Activated T-cell treated with anti-CD3 and anti-CD28 coated beads for 4 hours (primary cell): ENCODE measurements at places on chromosomes 4 and X.
A peak's percentile ranks its signal among the peaks of the same experiment; 100 is the strongest.

DNA sequence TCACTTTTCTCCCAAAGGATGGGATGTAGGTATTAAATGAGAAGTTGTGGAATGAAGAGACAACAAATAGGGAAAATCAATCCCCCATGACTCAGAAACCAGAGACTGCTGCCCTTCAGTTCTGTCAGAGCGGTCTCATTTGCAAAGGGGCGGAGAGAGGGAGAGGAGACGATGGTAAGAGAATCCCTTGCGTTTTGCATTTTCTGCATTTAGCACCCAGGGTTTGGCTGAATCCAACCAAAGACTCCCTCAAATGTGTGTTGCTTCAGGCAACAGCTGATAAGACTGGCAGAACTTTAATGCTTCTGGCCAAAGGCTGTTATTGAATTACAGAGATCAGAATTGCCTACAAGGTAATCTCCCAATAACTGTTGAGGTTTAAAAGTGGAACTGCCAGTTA is 230.2 kb downstream of the EVC2 start:
- DNase-seq = no peak

DNA sequence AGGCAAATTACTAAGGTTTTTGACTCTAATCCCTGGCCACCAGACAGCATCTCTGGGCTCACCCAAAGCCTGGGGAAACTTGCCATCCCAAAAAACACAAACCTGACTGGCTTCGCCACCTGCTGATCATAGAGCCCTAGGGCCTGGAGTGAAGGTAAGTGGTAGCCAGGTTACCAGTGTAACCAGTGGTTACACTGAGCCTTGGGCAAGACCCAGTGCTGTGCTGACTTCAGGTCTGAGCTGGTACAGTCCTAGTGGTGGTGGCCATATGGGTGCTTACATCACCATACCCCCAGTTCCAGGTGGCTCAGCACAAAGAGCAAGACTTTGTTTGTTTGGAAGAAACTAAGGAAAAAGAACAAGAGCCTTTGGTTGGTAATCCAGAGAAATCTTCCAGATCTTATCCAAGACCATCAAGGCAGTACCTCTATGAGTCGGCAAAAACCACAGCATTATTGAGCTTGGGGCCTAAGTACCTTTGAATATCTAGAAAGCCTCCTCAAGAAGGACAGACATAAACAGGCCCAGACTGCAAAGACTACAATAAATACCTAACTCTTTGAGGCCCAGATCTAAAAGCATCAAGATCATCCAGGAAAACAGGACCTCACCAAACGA is 13.7 kb downstream of the MED14 start:
- DNase-seq = no peak

DNA sequence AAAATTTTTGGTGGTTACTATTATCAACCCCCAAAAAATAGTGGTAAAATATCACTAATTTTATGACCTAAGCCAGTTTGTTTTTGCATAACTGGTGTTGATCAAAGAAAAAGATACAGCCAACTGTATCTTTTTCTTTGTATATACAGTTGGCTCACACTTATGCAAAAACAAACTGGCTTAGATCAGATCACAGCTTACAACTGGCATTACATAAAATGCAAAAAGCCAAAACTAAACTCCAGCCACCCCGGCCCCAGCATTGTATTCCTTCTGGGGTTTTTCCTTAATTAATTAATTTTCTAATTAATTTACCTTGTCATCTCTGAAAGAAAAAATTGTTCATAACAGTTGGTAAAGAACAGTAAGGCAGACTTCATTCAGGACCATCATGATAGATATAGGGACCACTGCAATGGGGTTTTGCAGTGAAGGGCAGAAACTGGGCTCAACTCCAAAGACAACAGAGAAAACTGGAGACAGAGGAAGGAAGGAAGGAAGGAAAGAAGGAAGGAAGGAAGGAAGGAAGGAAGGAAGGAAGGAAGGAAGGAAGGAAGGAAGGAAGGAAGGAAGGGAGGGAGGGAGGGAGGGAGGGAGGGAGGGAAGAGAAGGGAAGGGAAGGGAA is 202.1 kb downstream of the HNRNPD start:
- DNase-seq = no peak

DNA sequence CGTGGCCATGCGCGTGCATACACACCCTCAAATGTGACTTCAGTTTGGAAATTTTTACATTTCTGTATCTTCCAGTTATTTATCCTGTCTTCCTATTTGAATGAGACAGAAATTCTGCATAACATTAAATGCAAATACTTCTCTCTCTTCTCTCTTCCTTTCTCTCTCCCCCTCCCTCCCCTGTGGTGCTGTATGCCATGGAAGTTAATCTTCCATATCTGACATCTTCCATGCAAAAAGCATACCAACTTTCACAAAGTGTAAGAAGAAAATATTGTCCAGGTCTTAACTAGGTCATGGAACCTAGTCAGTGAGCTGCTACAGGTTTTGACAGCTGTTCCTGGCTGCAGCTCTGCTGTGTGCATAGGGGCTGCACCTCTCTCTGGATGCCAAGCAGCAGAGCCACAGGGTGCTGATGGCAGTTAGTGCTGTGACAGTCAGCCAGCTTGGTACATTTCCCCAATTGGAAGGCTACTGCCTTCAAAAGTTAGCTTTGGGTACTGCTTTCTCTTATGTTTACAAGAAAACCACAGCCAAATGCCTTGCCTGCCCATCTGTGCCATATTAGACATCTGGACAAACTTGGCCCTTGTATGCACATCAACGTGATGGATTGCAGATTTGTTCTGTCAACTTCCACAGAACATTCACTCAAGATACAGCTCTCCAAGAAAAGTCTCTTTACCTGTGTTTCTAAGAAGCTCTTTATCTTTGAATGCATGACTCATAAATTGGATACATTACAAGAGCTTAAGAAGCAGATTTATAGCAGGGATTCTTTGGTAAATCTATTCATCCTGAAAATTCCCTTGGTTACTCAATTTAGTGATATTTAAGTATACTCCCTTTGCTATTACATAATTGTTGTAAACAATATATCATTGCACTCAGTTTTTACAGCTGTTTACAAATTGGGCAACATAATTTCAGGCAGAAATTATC is 623.8 kb downstream of the EPHA5 start:
- DNase-seq = no peak

- DNase-seq = no peak
These were observed 39.4 kb downstream of the ANTXR2 start for GRCh38 chr4:80033581-80033980.

DNA sequence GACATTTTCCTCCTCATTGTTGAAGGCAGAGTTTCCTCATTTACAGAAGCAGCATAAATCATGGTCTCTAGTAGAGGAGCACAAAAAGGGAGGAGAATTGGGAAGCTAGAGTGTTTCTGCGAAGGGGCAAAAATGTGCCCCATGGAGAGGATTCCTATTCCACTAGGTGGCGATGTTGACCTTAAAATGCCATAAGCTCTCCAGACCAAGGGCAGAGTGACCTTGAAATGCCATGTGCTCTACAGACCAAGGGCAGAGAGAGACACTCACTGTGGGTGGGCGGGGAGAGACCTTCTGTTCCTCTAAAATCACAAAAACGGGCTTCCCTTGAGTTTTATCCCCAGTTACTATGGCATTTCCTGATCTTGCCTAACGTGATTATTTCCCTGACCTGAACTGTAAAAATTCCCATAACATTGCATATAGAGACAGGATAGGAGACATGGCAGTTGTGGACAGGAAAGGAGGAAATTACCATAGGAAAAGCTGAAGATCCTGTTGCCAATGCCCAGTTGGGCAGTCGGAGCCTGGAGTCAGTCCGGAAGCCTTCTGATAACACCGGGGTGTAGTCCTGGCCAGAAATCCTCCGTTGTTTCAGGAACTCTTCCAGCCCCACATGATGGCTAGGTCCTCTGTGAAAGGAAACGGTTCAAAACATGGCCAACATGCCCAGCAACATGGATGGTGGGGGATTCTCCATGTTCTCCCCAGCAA is 567.7 kb downstream of the MAGEB5 start:
- no peak for DNase-seq

DNA sequence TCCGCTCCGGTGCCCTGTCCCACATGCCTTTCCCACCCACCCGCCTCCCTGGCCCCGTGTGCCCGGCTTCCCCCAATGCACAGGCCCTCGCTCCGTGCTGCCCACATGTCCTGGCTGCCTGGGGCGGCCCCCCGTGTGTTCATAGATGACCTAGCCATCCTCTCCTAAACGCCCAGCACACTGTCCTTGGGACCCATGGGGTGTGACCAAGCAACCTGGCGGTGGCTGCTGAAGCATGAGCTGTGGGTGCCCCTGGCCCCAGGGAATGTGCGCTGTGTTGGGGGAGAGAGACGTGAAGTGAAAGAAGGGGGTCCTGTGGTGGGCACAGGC is 28.3 kb downstream of the MAEA start:
- no peak for DNase-seq

DNA sequence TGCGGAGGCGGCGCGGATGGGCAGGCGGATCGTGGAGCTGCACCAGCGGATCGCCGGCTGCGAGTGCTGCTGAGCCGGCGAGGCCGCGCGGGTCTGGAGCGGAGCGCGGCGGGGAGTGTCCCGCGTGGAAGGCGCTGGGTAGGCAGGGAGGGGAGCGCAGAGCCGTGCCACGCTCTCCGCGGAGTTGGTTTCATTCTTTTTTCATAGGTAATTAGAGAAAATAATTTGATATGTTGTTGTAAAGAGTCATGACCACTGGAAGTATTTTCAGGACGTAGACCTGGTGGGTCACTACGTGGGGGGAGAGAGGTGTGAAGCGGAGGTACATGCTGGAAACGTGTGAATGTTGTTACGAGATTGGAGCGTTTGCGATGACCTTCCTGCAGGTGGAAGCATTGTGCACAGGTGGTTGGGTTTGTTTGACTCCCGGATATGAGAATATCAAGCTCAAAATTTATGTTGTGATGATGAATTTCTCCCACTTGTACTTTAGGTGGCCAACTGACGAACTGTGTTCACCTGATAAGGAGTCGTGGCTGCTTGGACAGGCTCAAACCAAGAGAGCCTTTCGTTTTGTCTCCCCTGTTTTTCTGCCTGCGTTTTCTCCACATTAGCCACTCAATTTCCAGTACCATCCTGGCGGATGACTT is 19.1 kb upstream of the S100P start:
- DNase-seq = peak; percentile 64

- DNase-seq = no peak
These were observed 42.1 kb downstream of the RBMX2 start for GRCh38 chrX:130443875-130444274.

GRCh38 chr4:132169660-132170059 is 979.4 kb upstream of the PCDH10 start:
- no peak for DNase-seq

DNA sequence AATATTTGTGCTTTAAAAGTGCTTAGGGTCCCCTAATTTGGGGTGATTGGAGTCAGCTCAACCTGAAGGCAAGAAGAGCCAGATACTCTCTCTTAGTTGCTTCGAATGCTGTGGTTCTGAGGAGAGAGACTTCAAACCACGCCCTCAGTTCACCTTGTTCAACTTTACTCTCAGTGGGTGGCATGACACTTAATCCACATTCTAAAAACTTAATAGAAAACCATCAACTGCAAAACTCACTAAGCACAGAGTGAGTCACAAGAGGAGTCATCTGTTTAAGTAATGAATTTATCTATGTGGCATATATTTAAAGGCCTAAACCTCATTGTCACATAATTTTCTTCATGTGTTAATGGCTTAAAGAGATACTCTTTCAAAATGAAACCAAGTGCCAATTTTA is 99.5 kb upstream of the SLC4A4 start:
- no peak for DNase-seq

DNA sequence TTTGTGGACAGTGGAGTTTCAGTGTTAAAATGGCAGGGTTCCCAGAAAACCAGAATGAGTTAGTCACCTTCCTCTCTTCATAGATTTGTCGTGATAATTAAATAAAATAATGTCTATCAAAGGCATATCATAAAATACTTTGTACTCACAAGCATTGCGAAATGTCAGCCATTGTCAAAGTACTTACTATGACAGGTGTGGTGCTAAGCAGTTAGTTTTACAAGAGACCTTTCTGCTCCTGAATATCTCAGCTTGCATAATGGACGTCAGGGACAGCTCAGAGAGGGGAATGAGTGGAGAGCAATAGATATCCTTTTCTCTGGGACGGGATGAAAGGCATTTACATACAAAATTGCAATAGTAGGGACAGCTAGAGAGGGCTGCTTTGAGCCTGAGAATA is 560.9 kb downstream of the KCNIP4 start:
- DNase-seq = no peak
